ENCODE measurements at places on chromosomes 1 and 21.

GRCh38 chr1:94317790-94318188 lies 80.4 kb upstream of the ARHGAP29 start:
- DNase-seq: no peak

- no peak for DNase-seq
Measured at GRCh38 chr1:147083919-147084272, 88.4 kb downstream of the PRKAB2 start.

DNA sequence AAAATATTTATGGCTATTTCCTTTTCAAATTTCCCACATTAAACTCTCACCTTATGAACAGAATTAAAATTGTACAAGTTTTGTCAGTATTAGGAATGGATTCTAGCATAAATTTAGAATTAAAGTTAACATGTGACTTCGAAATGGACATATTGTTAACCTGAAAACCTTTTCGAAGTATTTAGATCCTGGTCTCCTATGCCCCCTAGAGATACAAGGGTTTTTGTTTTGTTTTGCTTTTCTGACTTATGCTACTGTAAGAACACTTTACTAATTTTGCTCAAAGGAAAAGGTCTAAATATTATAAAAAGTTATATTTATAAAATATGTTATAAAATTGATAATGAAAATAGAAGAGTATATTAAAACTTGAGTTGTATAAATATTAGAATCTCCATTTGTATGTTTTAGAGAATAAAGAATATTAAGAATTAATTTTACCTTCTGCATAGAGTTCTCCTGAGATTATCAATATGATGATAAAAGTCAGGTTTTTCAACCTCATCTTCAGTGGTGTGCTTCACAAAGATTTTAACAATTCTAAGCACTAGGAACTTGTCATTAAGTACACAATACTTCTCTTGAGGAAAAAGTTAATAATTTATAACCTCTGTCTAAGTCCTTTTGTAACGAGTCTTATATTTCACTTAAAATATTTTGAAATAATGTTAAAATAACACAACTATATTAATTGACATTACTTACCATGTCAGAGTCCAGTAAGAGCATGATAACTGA lies at the start of gene F13B:
F13B (minus strand) TSS at position 542 of the 738 bp plus-strand sequence; CDS start at position 505, 37 bp downstream.
- DNase-seq: no peak

GRCh38 chr1:62177621-62178020 lies 17.0 kb upstream of the L1TD1 start:
- DNase-seq: no peak

DNA sequence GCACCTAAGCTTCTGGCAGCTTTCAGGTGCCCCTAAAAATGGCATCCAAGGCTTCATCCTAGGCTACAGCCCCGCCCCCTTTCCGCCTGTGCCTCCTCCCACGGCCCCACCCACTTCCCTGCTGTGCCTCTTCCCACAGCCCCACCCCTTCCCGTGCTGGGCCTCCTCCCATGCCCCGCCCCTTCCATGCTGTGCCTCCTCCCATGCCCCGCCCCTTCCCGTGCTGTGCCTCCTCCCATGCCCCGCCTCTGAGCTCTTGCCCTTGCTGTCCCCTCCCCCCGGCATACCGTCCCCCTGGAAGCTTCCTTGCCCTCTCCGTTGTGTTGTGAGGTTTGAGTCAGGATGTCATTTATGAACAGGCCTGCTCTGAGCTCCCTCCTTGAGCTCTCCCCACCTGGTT lies 228.5 kb upstream of the AJAP1 start:
- no peak for DNase-seq

- no peak for DNase-seq
Measured at GRCh38 chr1:39335216-39335615, 130.7 kb downstream of the MACF1 start.

DNA sequence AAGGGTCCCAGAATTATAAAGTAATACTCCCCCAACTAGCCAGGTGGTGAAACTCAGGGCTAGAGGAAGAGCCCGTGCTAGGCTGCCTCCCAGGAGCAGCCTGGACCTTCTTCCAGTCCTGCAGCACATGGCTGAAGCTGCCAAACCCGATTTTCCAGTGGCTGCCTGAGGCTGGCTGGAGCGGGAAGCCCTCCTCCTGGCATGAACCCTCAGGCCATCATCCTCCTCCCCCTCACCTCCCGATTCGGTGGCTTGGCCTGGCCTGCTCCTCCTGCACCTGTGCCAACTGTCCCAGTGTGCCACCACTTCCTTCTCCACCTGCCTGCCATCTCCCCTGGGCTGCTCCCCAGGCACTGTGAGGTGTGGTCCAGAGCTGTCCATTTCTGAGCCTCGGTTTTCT lies 3.0 kb upstream of the TSPAN1 start:
- no peak for DNase-seq

- no peak for DNase-seq
Measured at GRCh38 chr1:91764471-91765115, 121.4 kb downstream of the TGFBR3 start.

DNA sequence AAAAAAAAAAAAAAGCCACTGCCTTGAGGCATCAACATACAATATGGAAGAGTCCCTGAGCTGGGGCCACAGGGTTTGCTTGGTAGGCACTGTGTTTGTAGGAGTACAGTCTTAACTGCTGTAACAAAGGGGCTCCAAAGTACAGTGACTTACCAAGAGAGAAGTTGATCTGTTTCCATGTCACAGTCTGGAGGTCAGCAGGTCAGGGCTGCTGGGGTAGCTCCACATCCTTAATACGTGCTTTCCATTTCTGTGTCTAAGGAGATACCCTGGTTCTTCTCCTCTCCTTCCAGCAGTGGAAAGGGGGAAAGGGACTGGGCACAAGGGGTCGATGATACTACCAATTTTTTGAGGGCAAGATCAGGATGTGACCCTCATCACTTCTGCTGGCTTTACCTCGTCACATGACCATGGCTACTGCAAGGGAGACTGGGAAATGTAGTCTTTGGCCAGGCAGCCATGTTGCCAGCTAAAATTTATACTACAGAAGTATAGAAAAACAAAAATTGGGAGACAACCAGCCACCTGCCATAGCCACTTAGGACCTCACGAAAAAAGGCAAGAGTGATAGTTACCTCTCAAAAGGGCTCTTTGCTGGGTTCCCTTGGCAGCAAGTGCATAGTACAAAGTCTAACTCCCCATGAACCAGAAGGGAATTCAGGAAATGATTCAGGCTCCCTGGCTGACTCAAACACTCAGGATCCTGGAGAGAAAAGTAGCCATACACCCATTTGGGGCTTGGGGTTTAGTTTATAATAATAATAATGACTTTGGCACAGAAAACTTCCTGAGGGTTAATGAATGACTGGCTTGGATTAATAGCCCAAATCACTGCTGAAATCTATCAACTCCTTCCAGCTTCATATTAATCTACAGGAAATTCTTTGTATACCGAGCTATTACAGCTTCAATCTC lies 52.7 kb upstream of the ATP5PO start:
- DNase-seq: no peak

- no peak for DNase-seq
Measured at GRCh38 chr1:187003353-187003752, 174.6 kb downstream of the PLA2G4A start.

DNA sequence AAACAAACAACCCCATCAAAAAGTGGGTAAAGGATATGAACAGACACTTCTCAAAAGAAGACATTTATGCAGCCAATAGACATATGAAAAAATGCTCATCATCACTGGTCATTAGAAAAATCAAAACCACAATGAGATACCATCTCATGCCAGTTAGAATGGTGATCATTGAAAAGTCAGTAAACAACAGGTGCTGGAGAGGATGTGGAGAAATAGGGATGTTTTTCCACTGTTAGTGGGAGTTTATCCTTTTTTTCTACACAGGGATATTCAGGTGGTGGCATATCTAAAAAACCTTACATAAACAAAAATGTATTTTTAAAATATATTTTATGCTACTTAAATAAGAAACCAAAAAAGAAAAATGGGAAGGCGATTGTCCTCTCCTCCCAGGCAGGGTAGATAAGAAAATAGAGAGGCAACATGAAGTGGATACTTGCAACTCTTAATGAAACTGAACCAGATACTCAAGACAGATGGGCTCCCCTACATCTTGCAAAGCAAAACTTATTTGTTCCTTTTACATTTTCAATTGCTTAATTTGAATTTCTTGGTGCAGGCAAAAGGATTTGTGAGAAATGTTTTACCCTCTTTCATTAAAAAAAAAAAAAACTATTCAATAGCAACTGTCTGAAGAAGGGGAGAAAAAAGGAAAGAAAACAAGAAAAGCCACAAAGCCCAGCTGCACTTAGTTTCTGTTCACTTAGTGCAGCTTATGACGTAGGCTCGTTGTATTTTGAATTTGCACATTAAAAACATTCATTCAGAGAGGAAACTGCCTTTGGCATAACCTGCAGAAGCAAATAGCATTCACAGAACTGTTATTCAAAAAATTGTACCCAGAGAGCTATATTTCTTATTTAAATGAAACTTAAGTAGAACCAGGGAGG lies 36.9 kb upstream of the RGS1 start:
- DNase-seq: no peak

GRCh38 chr1:113784104-113784779 lies 25.0 kb upstream of the PHTF1 start:
- DNase-seq: no peak

DNA sequence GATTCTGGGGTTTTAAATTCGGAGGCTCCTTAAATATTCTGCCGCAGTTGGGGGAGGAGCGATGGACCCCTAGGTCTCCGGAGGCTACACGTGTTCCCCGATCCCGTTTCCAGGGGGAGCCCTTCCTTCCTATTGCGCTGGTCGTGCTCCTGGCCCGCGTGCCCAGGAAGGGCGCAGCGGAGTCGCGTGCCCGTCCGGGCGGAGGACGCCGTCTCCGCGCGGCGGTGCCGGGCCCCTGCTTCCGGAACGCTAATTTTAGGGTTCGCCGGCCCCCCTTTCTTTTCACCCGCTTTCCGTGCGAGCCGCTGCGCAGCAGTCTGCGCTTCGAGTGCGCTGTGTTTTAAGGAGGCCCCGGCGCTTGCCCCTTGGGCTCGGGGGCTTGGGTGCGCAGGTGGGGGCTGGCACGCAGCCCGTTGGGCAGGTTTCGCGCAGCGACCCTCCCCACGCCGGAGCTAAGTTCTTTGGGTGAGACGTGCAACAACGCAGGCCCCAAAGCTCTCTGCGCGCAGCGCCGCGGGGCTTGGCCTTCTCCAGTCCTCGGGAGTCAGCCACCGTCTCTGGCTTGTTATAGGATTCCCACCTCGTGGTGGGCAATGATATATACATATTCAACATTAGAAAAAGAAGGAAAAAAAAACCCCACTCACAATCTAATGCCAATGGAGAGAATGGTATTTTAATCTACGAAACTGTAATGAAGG lies 43.5 kb upstream of the DNAJC6 start:
- DNase-seq: peak; percentile 83

DNA sequence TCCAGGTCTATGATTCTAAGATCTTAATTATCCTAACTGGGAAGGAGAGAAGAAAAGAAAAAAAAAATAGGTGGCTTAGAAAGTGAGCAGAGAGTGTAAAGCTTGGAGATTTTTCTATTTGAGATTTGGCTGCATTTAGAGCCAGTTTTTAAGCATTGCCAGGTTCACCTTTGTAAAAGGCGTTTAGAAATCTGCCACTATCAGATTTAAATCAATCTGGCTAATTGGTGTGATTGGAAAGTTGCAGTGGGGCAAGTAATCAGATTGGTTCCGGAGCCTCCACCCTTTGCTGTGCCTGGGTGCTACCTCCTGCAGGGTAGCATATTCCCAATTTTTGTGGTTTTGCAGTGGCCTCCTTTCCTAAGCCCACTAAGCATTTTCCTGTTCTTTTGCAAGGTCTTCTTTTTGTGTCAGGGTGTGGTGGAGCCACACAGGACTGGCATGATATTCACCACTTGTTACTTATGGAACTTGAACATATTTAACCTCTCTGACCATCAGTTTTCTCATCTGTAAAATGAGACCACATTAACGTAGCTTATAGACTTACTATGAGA lies 48.5 kb upstream of the PPP2R5A start:
- DNase-seq: no peak

Data from D341Med (cell line).